ENCODE measurements at places on chromosomes 2 and 18. TPM values are rescaled to one million over a fixed set of nuclear protein-coding genes. Genes with fewer than 3 reads are reported as not detected.

The NAB1 gene
- 39.9 TPM for total RNA-seq

DNA sequence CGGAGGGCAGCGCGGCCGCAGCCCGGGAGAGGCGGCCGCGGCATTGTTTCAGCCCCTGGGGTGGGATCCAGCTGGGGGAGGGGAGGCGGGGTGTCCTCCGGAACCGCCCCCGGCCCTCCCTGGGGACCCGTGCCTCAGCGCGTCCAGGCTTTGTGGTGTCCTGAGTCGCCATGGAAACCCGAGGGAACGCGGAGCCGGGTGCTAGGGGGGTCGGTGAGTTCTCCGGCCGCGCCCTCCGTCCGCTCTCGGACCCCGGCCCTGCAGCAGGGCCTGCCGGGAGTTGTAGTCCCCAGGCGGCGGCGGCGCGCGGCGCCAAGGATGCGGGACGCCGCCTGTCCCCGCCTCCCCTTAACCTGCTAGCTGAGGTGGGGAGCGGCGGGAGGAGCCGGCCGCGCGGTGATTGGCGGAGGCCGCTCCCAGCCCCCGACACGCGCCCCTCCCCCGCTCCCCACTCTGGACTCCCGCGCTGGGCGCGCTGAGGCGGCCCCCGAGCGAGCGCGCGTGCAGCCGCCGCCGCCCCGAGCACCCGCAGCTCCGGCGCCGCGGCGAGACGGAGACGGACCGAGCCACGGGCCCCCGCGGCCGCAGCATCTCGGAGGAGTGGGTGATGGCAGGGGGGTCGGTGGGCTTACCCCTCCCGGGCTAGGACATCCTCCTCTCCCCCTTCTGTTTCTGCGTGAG lies at the start of gene DPYSL5:
Gene DPYSL5 (plus strand): TSS at position 478 of the 681 bp plus-strand sequence. CDS start 50,368 bp downstream, outside the sequence.
- no peak for DNase-seq
- peaks cover 87% of the 10 kb centered on the region for H3K27me3 ChIP-seq
- peak within 1 kb of the TSS; percentile 36 for H3K4me3 ChIP-seq

DNA sequence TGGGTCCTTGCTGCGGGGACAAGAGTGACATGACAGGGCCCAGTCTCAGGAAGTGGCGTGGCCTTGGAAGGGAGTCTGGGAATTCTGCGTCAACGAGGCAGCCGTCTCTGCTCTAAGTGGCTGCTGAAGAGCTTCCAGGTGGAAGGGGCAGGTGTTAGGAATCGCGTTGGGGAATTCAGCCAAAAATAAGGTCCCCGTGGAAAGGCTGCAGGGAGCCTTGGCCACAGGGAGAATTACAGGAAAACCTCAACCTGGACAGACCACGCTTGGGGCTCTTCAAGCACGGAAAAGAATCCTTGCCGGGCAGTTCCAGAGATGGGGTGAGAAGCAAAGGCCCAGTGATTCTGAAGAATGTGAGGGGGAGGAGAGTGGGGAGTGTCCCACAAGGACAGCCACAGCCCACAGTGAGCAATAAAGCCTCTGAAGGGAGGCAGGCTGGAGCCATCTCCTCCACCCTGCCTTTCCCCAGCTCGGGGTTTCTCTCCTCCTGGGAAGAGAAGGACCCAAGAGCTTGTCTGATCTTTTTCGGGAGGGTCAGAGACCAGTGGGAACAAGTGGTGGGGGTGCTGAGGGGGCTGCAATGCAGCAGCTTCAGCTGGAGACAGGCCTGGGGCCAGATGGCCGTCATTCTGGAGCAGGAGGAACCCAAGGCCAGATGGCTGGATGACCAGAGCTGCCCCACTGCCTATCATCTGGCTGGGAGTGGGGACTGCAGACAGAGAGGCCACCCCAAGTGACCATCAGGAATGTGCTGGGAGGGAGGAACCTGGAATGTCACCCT lies 106.4 kb upstream of the SMAD2 start:
- peak overlapping the region; percentile 31 for H3K27ac ChIP-seq
- H3K27me3 ChIP-seq: no peaks in the 10 kb centered on the region
- H3K4me3 ChIP-seq: no peak overlapping the region
- no peaks in the 10 kb centered on the region for H3K36me3 ChIP-seq
- no peak for DNase-seq

The PPP1R1C gene
- 2.9 TPM for total RNA-seq

DNA sequence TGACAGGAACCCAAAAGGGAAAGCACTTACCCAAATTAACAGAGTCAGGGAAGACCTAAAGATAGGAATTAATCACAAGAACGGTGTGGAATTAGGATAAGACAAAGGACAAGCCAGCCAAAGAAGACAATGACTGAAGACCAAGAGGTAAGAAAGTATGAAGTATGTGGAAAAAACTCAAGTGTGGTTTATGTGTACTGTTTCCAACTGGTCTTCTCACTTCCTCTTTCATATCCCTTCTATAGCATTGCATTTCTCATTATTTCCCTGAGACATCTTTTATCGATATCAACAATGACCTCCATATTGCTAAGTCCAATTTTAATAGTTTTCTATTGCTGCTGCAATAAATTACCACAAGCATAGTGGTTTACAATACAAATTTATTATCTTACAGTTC lies 313.5 kb upstream of the SLC39A10 start:
- H3K4me1 ChIP-seq: no peaks in the 10 kb centered on the region
- no peaks in the 10 kb centered on the region for H3K36me3 ChIP-seq
- H3K27ac ChIP-seq: no peak overlapping the region
- no peak for DNase-seq

The FOXD4L1 gene
- 0.62 TPM for total RNA-seq

GRCh38 chr2:73561422-73561821 lies 80.8 kb downstream of the NAT8 start:
- no peaks in the 10 kb centered on the region for H3K4me1 ChIP-seq
- H3K36me3 ChIP-seq: peaks cover 20% of the 10 kb centered on the region
- H3K27ac ChIP-seq: no peak overlapping the region
- no peak overlapping the region for H3K4me3 ChIP-seq
- H3K27me3 ChIP-seq: no peaks in the 10 kb centered on the region

- no peaks in the 10 kb centered on the region for H3K36me3 ChIP-seq
- no peak overlapping the region for H3K4me3 ChIP-seq
- DNase-seq: no peak
- H3K27ac ChIP-seq: no peak overlapping the region
Observed at GRCh38 chr2:179373816-179374215, 109.2 kb upstream of the SESTD1 start.

DNA sequence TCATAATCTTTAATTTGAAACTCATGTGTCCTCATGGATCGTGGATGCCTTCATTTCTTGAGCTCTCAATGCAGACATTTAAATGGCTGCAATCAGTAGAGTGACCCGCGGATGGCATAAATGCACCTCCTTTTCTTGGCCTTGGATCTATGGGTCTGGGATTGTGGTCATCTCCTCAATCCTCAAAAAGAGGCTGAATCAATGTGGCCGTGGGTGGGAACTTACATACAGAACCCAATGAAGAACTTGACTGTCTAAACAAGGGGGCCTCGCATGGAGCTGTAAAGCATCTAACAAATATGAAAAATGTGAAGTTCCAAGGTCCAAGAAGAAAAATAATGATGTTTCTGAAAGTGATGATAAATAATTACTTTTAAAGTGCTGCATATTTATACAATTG lies 2.9 kb downstream of the HOXD13 start:
- peaks cover 98% of the 10 kb centered on the region for H3K27me3 ChIP-seq
- peaks cover 26% of the 10 kb centered on the region for H3K4me1 ChIP-seq
- H3K27ac ChIP-seq: no peak overlapping the region
- DNase-seq: no peak

GRCh38 chr18:70289351-70290312 lies 787 bp downstream of the SOCS6 start:
- no peaks in the 10 kb centered on the region for H3K36me3 ChIP-seq
- peaks cover 37% of the 10 kb centered on the region for H3K4me1 ChIP-seq
- no peaks in the 10 kb centered on the region for H3K27me3 ChIP-seq
- peak; percentile 62 for DNase-seq
- peak overlapping the region; percentile 70 for H3K4me3 ChIP-seq
- peak overlapping the region; percentile 87 for H3K27ac ChIP-seq

- no peak overlapping the region for H3K4me3 ChIP-seq
- no peaks in the 10 kb centered on the region for H3K27me3 ChIP-seq
- peaks cover 37% of the 10 kb centered on the region for H3K36me3 ChIP-seq
- peak overlapping the region; percentile 64 for H3K27ac ChIP-seq
- no peak for DNase-seq
Observed at GRCh38 chr2:16621316-16621715, 44.3 kb downstream of the CYRIA start.

The HK2 gene
- total RNA-seq: 86.7 TPM
